ENCODE measurements at places on chromosomes 6 and 20. TPM values are rescaled to one million over a fixed set of nuclear protein-coding genes. Genes with fewer than 3 reads are reported as not detected.

- DNase-seq, result no peak
Measured at GRCh38 chr6:81326881-81327561, 425.5 kb downstream of the TENT5A start.

DNA sequence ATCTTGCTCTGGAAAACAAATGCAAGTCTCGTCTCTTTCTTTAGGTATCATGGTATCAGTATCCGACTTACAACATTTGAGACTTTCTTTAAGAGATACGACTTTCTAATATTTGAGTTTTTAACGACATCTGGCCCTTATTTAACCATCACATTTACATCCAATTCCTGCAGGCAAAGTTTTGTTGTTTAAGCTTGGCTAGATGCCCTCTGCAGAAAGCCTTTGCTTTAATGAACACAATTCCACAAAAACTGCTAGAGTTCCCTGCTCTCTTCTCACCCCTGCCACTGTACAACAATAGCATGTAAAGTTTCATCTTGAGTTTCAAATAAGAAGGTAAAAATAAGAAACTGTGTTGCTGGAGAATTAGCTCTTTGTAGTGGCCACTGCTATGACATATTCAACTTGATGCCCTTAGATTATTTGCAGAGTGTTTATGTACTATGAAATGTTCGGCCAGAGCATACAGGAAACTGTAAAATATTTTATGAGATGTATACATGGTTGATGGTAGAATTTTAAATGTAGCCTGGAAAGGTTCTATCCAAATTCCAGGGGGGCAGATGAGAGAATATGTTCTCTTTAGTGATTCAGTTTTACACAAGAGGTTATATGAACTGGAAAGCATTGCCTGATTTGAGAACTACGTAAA lies 438.6 kb downstream of the CDC5L start:
- DNase-seq, result no peak

GRCh38 chr6:164640956-164641355 lies 668.4 kb downstream of the C6orf118 start:
- no peak for DNase-seq

- DNase-seq, result peak; percentile 63
Measured at GRCh38 chr6:145891126-145891525, 73.0 kb downstream of the SHPRH start.

DNA sequence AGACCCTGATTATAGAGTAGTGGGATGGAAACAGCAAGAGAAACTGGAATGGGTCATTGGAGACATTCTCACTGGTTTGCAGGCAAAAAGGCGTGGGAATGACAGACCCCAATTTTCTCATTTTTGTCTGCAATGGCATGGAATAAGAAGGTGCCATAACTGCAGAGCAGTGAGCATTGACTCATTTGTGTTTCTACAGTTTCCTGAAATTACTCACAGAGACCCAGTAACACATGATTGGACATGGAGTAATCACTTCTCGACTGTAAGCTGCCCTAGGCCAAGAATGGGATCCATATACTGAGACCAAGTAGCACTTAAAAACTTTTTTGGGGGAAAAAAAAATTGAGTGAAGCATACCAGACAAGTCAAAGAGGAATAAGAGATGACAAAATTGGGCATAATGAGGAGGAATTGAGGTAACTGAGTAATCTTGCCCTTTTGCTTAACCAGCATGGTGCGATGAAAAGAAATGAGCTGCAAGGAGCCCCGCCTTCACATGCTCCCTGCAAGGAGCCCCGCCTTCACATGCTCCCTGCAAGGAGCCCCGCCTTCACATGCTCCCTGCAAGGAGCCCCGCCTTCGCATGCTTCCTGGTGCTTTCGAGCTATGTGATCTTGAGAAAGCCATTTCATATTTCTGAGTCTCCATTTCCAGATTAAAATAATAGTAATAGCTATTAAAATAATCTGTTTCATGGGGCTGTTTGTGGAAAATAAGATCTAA lies 44.1 kb downstream of the NHSL1 start:
- DNase-seq, result no peak

DNA sequence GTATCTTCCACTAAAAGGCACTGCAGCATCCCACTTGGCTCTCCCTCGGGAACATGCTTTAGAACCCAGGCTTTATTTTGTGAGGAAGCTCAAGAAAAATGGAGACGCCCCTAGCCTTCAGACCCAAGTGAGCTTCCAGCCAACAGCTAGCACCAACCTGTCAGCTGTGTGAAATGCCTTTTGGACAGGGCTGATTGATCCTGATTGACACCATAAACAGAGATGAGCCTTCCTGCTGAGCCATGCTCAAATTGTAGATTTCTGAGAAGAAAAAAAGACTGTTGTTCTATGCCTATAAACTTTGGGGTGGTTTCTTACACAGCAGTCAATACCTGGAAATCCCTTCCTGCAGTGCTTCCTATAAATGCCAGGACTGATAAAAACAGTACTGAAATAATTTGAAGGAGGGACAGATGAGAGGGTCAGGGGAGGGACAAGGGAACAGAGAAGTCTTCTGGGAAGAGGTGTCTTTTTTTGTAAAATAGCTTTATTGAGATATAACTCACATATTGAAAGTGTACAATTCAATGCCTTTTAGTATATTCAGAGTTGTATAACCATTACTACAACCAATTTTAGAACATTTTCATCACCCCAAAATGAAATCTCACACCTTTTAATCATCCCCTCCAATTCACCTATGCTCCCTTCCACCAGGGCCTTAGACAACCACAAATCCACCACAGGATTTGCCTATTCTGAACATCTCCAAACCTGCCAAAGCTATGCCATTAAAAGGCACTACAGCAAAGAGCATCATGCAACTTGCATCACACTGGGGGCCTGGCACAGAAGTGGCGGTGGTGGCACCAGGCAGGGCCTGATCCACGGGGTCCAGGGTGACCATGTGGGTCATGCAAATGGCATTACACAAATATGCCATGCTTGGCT lies 2.7 kb upstream of the STK4 start:
- no peak for DNase-seq

DNA sequence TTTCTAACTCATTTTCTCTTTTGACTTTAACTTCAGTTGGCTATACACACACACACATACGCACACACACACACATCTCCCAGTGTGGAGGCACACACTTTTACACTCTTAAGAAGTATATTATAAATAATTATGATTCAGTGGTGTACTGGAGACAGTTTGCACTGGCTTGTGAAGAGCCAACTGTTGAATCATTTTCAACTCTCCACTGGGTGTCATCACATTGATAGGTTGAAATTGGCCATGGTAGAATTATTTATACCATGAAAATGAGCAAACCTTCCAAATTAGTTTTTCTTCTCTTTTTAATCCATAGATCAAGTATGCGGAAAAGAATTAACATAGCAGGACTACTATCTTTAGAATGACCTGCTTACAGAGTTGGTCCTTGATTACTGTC lies 407.1 kb downstream of the BMP2 start:
- no peak for DNase-seq

- DNase-seq, result no peak
Measured at GRCh38 chr6:132215805-132216204, 185.5 kb downstream of the MOXD1 start.

DNA sequence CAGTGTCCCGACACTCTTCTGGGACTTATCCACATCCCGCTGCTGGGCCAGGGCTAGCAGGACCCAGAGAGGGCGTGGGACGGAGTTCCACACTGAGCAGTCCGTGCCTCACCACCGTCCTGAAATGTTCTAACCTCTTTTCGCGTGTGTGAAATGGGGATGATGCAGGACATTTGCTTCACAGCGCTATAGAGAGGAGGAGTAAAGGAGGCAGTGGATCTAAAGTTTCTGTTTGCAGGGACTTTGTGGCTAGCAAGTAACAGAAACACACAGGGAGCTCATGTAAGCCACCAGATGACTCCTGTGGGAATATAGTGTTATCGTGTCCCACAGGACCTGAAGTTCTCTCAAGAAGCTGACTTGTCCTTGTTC lies 634 bp downstream of the ITPA start:
- DNase-seq, result no peak

- no peak for DNase-seq
Measured at GRCh38 chr6:23696992-23697391, 429.0 kb upstream of the NRSN1 start.

DNA sequence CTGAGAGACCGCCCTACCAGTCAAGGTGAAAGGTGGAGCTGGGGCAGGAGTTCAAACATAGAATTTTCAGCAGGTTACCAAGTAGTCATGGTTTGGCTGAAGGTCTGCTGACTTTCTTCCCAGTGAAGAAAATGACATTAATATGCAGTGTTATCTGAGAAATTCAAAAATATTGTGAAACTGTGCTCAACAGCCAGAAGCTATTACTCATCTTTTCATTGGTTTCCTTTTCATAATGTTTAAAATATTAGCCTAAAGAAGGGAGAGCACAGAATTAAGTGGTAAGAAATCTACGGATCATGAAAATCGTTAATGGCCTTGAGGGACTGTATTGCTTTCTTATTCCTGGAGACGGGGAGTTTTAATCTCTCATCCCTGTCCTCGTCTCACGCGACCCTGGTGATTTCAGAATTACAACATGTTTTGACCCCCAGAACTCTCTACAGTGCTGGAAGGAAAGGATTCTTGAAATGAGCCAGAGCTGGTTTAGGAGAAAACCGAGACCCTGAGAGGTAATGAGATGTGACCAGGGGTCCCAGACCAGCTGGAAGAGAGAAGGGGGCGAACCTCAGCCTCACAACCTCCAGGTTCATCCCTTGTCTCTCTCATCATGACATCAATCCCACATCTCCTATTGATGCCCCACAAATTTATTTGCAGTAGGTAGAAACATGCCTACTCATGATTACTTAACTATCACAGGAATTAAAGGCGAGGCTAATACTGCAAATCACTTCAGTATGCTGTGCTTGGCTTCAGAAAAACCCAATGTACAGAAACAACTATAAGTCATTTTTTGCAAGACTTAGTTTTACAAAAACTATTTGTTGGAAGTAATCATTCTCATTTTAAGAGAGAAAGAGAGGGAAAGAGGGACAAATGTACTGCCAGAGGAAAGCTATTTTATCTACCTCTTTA lies 209.5 kb downstream of the FNDC1 start:
- no peak for DNase-seq

GRCh38 chr6:103344554-103345163 lies 1515.1 kb downstream of the HACE1 start:
- DNase-seq, result no peak

DNA sequence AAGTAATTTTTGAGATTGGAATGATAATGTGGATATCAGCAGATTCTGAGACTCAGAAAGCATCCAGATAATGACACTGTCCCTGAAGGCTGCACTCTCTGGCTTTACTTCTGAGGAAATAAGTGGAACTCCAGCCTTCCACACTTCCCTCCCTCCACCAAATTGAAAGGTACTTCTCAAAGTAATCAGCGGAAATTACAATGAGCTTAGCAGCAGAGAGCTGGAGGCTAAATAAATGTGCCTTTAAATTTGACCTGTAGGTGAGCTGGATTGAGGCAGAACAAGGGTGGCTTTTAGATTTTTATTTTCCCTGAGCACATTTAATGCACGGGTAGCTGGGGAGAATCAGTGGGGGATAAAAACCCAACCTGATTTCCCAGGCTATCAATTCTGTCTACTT lies 39.3 kb upstream of the RNF144B start:
- no peak for DNase-seq

DNA sequence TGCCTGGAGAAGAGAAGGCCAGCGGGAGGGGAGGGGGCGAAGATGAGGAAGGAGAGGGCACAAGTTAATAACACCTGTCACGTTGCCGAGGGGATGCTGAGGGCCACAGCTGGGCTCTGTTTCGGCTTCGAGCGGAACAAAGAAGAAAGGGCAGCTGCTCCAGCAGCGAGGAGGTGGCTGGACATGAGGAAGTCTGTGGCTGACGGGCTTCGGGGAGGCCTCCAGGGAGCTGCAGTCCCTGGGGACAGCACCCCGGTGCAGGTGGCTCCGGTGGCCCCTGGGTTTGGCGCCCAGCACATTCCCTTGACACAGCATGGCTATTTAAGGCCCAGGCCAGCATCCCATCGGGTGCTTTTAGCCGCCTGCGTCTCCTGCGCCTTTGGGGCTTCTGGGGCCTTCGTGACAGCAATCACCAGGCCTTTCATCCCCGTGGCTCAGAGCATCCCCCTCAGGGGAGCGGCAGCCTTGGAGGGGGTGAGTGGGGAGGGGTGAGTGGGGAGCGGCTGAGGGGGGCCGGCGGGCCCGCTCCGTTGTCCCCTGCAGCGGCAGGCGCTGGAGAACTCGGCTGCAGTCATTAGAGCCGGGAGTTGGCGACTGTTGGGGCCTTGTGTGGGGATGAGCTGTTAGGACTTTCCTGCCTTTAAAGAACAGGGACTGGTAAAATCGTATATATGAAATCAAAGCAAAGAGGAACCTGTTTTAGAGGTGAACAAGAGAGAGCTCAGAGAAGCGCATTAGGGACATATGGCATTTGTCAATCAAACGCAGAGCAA lies 99.0 kb downstream of the TMEM242 start:
- no peak for DNase-seq

Gene HDGFL1
- total RNA-seq, result not detected

Gene CCNC
- total RNA-seq, result 120 TPM

Gene MATN4
- total RNA-seq, result 0.50 TPM

Gene CAGE1
- 0.08 TPM for total RNA-seq

Gene ADGRF5
- total RNA-seq, result not detected

Gene ARMC12
- total RNA-seq, result not detected

Gene AFDN
- 118 TPM for total RNA-seq

All from SJSA1 (cell line).